ENCODE measurements at places on chromosomes 6 and 20. TPM values are rescaled to one million over a fixed set of nuclear protein-coding genes. Genes with fewer than 3 reads are reported as not detected.

GRCh38 chr6:40341726-40342125 lies 245.4 kb downstream of the LRFN2 start:
- no peak overlapping the region for H3K27ac ChIP-seq
- H3K4me1 ChIP-seq = no peaks in the 10 kb centered on the region
- no peak overlapping the region for H3K4me3 ChIP-seq
- H3K27me3 ChIP-seq = no peaks in the 10 kb centered on the region
- no peaks in the 10 kb centered on the region for H3K36me3 ChIP-seq

- H3K27me3 ChIP-seq = no peaks in the 10 kb centered on the region
- no peak overlapping the region for H3K27ac ChIP-seq
- H3K4me1 ChIP-seq = no peaks in the 10 kb centered on the region
- peak; percentile 57 for DNase-seq
- no peaks in the 10 kb centered on the region for H3K36me3 ChIP-seq
Observed at GRCh38 chr6:51959744-51960383, 127.5 kb downstream of the PKHD1 start.

ZNF334 gene
- total RNA-seq = 13.3 TPM

C6orf163 gene
- total RNA-seq = 6.8 TPM

FOXC1 gene
- total RNA-seq = 7.1 TPM

KCNB1 gene
- total RNA-seq = 0.34 TPM

DNA sequence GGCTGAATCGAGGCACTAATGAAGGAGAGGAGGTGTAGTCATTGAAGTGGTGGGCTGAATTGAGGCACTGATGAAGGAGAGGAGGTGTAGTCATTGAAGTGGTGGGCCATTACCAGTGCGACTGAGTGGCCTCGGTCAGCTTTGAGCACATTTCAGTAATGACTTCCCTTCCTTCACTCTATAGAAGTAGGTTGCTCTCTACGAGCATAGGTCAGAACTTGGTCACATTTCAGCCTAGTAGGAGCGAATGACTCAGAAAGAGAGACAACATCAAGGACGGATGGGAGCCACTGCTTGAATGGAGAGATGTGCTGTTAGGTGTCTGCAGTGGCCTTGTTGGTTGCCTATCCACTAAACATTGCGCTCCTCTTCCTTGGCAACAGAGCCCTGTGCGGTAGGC lies 39.5 kb downstream of the ZDHHC14 start:
- no peak overlapping the region for H3K27ac ChIP-seq
- no peaks in the 10 kb centered on the region for H3K36me3 ChIP-seq
- DNase-seq = no peak
- no peak overlapping the region for H3K4me3 ChIP-seq
- no peaks in the 10 kb centered on the region for H3K27me3 ChIP-seq

CDS2 gene
- 45.9 TPM for total RNA-seq

- no peaks in the 10 kb centered on the region for H3K4me1 ChIP-seq
- H3K4me3 ChIP-seq = no peak overlapping the region
- no peaks in the 10 kb centered on the region for H3K27me3 ChIP-seq
- no peak overlapping the region for H3K27ac ChIP-seq
Observed at GRCh38 chr6:155380666-155381332, 66.5 kb upstream of the TFB1M start.

DNA sequence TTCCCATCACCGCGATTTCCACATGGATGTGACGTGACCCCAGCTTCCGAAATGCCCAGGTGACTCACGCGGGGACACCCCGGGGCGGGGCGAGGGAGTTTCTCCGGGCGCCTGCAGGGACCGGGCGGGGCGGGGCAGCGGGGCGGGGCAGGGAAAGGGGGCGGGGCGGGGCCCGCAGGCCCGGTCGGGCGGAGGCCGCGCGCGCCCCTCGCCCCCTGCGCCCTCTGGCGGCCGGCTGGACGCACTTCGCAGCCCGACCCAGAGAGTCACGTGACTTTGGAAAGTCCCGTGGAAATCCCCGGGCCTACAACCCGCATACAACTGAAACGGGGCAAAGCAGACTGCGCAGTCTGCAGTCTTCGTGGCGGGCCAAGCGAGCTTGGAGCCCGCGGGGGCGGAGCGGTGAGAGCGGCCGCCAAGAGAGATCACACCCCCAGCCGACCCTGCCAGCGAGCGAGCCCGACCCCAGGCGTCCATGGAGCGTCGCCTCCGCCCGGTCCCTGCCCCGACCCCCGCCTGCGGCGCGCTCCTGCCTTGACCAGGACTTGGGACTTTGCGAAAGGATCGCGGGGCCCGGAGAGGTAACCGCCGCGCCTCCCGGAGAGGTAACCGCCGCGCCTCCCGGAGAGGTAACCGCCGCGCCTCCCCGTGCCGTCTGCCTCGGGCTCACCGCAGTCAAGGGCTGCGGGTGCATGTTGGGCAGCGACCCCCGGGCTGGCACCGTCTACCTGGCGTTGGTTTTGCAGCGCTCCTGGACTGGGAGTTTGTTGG lies at the start of gene TNFAIP3:
TSS of gene TNFAIP3 (plus strand) at position 346 of the 771 bp plus-strand sequence. CDS start 3,969 bp downstream, outside the sequence.
- peak within 1 kb of the TSS; percentile 33 for H3K4me3 ChIP-seq
- no peaks in the 10 kb centered on the region for H3K27me3 ChIP-seq
- H3K4me1 ChIP-seq = peaks cover 27% of the 10 kb centered on the region
- peak within 1 kb of the TSS; percentile 85 for H3K27ac ChIP-seq

MUC21 gene
- not detected for total RNA-seq

GRCh38 chr6:91705646-91706045 lies 1118.8 kb upstream of the MAP3K7 start:
- no peaks in the 10 kb centered on the region for H3K27me3 ChIP-seq
- H3K27ac ChIP-seq = no peak overlapping the region
- DNase-seq = no peak
- H3K4me1 ChIP-seq = no peaks in the 10 kb centered on the region

KCNQ5 gene
- 6.6 TPM for total RNA-seq

GRCh38 chr20:1105599-1106194 lies 12.7 kb upstream of the PSMF1 start:
- no peaks in the 10 kb centered on the region for H3K27me3 ChIP-seq
- no peaks in the 10 kb centered on the region for H3K4me1 ChIP-seq
- no peak overlapping the region for H3K4me3 ChIP-seq
- no peak for DNase-seq

BEND6 gene
- total RNA-seq = 7.1 TPM

- H3K4me1 ChIP-seq = peaks cover 33% of the 10 kb centered on the region
- H3K4me3 ChIP-seq = no peak overlapping the region
- no peaks in the 10 kb centered on the region for H3K36me3 ChIP-seq
- no peak for DNase-seq
- H3K27me3 ChIP-seq = no peaks in the 10 kb centered on the region
Observed at GRCh38 chr20:50273601-50274491, 83.2 kb downstream of the CEBPB start.

DNA sequence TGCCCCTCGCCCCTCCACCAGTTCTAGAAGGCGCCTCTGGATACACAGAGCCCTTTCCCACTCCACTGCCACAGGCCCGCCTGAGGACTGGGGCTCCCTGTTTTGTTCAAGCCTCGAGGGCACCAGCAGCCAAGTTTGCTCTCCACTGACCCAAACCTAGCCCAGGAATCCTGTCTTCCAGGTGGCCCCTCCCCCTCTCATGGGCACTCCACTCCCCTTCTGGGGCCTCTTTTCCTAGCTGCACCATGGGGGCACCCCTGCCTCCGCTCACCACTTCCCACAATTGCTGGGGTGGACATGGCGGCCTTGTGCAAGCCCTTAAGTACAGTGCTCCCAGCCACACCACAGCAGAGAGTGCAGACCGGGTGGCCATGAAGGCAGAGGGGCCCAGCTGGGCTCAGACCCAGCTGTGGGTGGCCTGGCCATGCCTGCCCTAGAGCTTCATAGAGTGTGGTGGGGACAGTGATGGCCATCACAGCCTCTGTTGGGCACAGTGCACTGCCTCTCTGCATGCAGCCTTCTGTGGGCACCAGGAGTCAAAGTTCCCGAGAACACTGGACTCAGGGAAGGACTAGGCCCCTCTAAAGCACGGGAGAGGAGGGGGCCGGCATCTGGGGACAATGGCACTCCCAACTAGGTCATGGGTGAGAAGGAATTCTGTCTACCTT lies 1.3 kb downstream of the MYL9 start:
- DNase-seq = peak; percentile 30
- no peaks in the 10 kb centered on the region for H3K27me3 ChIP-seq
- no peak overlapping the region for H3K4me3 ChIP-seq
- H3K27ac ChIP-seq = peak overlapping the region; percentile 100

- no peaks in the 10 kb centered on the region for H3K4me1 ChIP-seq
- no peak overlapping the region for H3K4me3 ChIP-seq
- DNase-seq = no peak
- no peak overlapping the region for H3K27ac ChIP-seq
- no peaks in the 10 kb centered on the region for H3K36me3 ChIP-seq
Observed at GRCh38 chr6:26345832-26346231, 19.2 kb upstream of the BTN3A2 start.

- H3K36me3 ChIP-seq = no peaks in the 10 kb centered on the region
- H3K27me3 ChIP-seq = no peaks in the 10 kb centered on the region
- DNase-seq = no peak
Observed at GRCh38 chr6:53811746-53812145, 16.9 kb downstream of the LRRC1 start.

DNA sequence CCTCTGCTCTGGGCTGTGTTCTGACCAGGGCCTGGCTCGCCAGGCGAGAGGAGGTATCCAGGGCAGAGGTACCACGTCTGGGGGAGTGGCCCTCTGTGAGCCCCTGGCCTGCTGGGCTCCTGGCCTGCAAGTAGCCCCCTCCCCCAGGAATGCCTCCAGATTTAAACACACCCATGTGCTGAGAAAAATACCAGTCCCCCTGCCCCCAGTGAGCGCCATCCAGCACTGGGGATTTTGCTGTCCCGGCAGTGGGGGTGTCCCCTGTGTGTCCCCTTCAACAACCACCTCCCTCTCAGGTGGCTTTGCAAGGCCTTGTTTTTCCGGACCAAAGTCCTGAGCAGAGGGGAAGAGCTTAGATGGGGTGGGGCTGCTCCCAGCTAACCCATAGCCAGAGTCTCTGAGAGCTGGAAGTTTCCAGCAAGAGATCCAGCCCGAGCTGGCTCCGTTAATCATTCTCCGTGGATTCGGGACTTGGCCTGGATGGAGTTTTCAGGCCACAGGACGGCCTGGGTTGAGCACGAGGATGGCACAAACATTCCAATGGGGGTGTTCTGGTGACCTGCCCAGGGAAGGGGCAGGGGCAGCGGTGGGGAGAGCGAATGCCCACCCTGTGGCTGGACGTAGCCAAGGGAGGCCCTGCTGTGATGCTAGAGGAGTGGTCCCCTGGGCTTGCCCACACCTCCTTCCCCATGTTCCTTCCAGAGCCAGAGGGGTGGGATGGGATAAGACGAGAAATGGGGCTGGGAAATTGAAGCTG lies 29.0 kb downstream of the PCK1 start:
- H3K27me3 ChIP-seq = no peaks in the 10 kb centered on the region
- H3K4me1 ChIP-seq = peaks cover 2% of the 10 kb centered on the region
- H3K27ac ChIP-seq = no peak overlapping the region
- no peaks in the 10 kb centered on the region for H3K36me3 ChIP-seq

GRCh38 chr6:68718385-68719073 lies 83.4 kb downstream of the ADGRB3 start:
- no peaks in the 10 kb centered on the region for H3K27me3 ChIP-seq
- no peak overlapping the region for H3K27ac ChIP-seq
- DNase-seq = no peak
- H3K4me1 ChIP-seq = no peaks in the 10 kb centered on the region
- H3K4me3 ChIP-seq = no peak overlapping the region

DNA sequence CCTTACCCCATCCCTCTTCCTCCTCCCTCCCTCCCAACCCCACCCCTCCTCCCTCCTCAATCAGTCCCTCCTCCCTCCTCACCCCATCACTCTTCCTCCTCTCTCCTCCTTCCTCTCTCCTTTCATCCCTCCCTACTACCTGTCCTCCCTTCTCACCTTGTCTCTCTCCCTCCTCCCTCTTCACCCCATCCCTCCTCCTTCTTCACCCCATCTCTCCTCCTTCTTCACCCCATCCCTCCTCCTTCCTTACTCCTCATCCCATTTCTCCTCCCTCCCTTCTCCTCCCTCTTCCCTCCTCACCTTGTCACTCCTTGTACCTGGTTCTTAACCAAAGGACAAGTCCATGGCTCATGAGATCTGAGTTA lies 222.4 kb downstream of the TTLL2 start:
- peaks cover 32% of the 10 kb centered on the region for H3K4me1 ChIP-seq
- DNase-seq = no peak
- H3K4me3 ChIP-seq = no peak overlapping the region
- peak overlapping the region; percentile 43 for H3K27ac ChIP-seq
- H3K27me3 ChIP-seq = no peaks in the 10 kb centered on the region

PKIB gene
- 3.0 TPM for total RNA-seq

- H3K27ac ChIP-seq = no peak overlapping the region
- H3K4me1 ChIP-seq = no peaks in the 10 kb centered on the region
- no peak overlapping the region for H3K4me3 ChIP-seq
Observed at GRCh38 chr6:45710304-45710821, 305.3 kb downstream of the CLIC5 start.

- no peak for DNase-seq
- no peaks in the 10 kb centered on the region for H3K27me3 ChIP-seq
- H3K36me3 ChIP-seq = no peaks in the 10 kb centered on the region
- no peak within 1 kb of the TSS for H3K4me3 ChIP-seq
- peak within 1 kb of the TSS; percentile 0 for H3K27ac ChIP-seq
- no peaks in the 10 kb centered on the region for H3K4me1 ChIP-seq
Observed at GRCh38 chr6:116511424-116512110, at the start of gene CALHM5. Gene CALHM5 (plus strand): TSS chr6:116511639. CDS start chr6:116511697, 58 bp downstream.

DNA sequence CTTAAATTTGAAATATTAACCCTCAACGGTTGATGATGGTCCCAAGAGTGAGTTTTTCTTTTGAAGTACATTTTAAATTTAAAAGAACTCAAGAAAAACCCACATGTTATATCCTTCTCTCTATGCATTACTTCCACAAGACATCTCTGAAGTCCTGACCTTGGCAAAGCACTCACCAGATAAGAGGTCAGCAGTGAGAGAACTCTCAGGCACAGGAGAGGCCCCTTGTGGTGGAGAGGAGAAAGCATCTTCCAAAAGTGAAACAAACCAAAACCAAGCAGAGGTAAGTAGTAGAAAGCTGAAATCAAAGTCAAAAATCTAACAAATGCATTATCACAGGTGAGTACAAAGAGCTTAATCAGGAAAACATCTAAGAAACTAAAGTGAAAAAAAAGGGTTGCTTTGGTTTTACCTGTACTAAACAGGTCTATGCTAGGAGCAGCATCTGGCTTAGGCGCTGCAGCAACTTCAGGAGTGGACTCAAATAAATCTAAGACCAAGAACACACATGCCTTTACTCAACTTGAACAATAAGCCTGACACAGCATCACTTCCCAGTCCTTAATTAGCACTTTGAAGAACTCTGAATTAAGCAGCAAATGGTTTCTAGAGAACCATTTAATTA lies 80.5 kb downstream of the PRSS35 start:
- H3K4me3 ChIP-seq = no peak overlapping the region
- H3K27ac ChIP-seq = no peak overlapping the region
- no peaks in the 10 kb centered on the region for H3K27me3 ChIP-seq

MYCT1 gene
- 20.1 TPM for total RNA-seq
